ENCODE measurements at places on chromosomes 6 and 20.
A peak's percentile ranks its signal among the peaks of the same experiment; 100 is the strongest.

DNA sequence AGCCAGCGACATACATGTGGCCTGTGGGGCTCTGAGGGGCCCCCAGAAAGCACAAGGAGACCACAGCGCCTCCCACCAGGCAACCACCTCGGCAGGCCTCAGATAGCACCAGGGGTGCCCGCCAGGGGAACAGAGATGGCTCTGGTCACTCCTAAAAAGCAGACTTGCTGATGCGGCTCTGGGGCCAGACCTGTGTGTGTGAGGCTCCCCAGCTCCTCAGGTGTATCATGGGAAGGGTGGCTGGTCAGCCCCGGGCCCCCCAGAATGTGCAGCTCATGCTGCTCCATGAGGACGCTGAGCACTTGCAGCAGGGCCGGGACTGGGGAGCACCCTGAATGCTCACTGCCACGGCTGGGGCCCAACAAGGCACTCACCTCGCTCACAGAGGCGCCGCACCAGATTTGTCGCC lies 60.2 kb downstream of the PYGB start:
- DNase-seq: no peak

GRCh38 chr6:18368277-18369105 lies 18.7 kb upstream of the RNF144B start:
- no peak for DNase-seq

DNA sequence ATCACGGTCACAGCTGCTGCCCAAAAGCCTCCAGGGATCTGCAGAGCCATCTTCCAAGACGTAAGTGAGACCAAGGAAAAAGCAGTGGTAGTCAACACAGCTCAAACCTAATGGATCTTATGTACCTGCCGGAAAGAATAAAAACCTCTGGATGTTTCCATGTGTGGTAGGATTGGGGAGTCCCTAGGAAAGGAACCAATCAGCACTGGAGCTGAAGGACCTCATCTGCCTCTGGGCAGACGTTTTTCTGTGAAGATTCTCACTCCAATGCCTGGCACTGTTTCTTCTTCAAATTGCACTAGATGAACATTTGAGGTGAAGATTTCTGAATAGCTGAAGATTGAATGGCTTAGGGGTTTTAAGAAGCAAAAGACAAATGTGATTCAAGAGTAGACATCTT lies at the start of gene HLA-DQB2:
TSS of gene HLA-DQB2 (minus strand) at position 112 of the 400 bp plus-strand sequence. CDS start at position 50, 62 bp downstream.
- DNase-seq: no peak

DNA sequence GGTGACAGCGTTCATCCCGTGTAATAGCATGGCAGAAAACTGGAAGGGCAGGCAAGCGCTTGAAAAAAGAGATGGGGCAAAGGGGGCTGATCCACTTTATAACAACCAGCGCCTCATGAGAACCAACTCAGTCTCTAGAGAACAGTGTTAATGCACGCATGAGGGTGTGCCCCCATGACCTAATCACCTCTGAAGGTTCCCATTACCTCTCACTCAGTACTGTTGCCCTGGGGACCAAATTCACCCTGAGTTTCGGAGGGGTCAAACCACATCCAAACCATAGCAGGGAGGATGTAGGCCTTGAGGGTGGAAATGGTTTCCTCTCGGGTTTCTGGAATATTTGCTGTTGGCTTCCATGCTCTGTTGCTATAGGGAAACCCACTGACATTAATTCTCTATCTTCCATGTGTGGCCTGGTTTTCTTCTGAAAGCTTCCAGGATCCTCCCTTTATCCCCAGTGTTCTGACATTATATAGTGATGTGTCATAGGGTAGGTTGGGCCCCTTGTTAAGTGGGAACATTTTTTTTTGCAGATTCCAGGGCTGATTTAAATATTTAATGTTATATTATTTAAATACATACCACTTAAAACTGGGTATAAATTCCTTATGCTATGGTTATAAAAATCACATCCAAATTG lies 65.2 kb downstream of the PPP1R14C start:
- DNase-seq: no peak

GRCh38 chr20:45404438-45404837 lies 3.7 kb upstream of the DBNDD2 start:
- no peak for DNase-seq

GRCh38 chr6:120564779-120565178 lies 769.5 kb downstream of the TBC1D32 start:
- no peak for DNase-seq

- no peak for DNase-seq
These were observed 123.2 kb downstream of the DLL1 start for GRCh38 chr6:170167657-170168159.

- no peak for DNase-seq
These were observed 31.5 kb downstream of the RPF2 start for GRCh38 chr6:111013144-111013915.

GRCh38 chr20:46230801-46231282 lies 77.5 kb downstream of the CDH22 start:
- DNase-seq: peak; percentile 82

GRCh38 chr6:44624226-44624625 lies 236.7 kb downstream of the CDC5L start:
- DNase-seq: peak; percentile 73

DNA sequence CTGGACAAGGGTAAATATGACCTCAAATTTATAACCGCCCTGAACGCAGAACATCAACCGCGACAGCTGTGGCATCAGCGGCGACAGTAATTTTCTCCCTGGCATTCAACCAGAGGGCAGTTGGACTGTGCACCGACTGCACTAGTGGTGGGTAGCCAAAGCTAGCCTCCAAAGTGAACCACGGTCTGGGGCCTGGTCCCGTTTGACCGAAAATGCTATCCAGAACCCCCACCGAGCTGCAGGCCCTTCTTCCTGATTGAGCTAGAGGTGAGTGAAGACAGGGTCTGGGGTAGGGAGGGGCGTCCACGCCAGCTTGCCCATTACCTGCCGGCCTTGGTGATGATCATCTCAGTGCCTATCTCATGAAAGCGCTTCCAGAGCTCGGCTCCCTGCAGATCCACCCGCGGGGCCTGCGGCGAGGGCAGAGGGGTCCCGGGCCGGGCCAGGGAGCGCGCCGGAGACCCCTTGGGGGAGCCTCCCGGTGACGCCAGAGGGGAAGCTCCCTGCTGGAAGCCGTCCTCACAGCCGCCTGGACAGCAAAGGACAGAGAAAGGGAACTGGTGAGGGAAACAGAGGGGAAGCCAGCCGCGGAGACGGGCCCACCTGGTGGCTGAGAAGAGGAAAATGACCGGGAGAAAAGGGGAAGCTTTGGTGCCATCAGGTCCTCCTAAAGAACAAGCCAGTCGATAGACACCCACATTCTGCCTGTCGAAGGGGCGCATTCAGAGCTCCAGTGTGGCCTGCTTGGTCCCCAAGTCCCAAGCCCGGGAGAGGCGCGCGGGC lies 2.0 kb downstream of the TBX18 start:
- DNase-seq: peak; percentile 64

DNA sequence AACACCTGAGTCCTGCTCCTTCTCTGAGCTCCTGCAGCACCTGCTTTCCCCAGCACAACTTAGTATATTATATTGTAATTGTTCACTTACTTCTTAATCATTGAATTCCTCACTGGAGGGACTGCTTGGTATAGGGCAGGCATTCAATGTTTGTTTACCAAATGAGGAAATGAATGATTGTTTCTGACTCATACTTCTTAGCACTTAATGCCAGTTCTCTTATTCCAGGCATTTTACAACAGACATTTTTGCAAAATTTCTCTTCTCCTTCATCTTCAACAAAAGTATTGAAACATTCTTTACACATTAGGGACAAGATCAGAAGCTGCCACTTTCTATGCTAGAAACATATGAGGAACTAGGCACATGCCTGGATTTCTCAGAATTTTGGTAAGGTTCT lies 119.4 kb downstream of the TBX18 start:
- DNase-seq: no peak

DNA sequence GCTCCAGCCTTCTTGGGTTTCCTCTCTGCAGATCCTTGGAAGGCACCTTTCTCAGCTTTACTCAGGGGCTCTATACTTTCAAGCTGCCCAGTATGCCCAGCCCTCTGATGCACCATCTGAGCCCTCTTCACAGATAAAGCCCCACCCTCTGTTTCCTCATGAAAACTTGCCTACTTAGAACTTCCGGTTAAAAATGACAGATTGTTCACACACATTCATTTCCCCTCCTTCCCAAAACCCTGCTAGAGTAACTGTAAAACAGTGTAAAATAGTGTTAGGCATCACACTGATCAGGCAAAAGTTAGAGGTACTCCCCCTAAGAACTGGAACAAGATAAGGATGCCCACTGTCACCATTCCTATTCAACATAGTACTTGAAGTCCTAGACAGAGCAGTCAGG lies 14.0 kb upstream of the GCM1 start:
- no peak for DNase-seq

- no peak for DNase-seq
These were observed 49.8 kb downstream of the BMP7 start for GRCh38 chr20:57216669-57217068.

DNA sequence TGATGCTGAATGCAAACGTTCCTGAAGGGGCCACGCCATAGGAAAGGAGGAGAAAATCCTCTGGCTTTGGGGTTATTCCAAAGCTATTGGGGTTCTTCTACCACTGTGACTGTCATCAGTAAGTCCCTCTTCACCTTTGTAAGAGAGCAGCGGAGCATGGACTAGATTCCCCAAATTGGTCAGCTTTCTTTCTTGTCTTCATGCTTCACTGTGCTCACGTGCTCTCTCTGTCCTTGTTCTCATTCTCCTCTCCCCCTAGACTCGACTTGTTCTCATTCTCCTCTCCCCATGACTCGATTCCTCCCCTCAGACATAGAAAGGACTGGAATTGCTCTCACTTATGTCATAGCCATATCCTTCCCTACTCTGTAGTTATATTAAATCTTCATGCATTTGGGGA lies 54.8 kb upstream of the ADGRG6 start:
- no peak for DNase-seq

All from ELF-1 (cell line).